ENCODE measurements at places on chromosomes 6 and 20.
A peak's percentile ranks its signal among the peaks of the same experiment; 100 is the strongest.

- no peak for DNase-seq
These were observed 18.4 kb upstream of the RAMACL start for GRCh38 chr6:166604911-166605310.

GRCh38 chr20:63328026-63328700 lies 33.0 kb downstream of the CHRNA4 start:
- no peak for DNase-seq

GRCh38 chr6:121321282-121321681 lies 13.0 kb downstream of the TBC1D32 start:
- no peak for DNase-seq

GRCh38 chr6:36033935-36034334 lies 6.3 kb downstream of the MAPK14 start:
- DNase-seq = peak; percentile 20

All from stimulated activated CD8-positive, alpha-beta memory T cell treated with anti-CD3 and anti-CD28 coated beads, Interleukin-15, amount 100 ng/mL, for 4 hours (primary cell).